Neural progenitor cell (in vitro differentiated cells): ENCODE measurements at places on chromosomes 2 and 18. TPM values are rescaled to one million over a fixed set of nuclear protein-coding genes. Genes with fewer than 3 reads are reported as not detected.

DNA sequence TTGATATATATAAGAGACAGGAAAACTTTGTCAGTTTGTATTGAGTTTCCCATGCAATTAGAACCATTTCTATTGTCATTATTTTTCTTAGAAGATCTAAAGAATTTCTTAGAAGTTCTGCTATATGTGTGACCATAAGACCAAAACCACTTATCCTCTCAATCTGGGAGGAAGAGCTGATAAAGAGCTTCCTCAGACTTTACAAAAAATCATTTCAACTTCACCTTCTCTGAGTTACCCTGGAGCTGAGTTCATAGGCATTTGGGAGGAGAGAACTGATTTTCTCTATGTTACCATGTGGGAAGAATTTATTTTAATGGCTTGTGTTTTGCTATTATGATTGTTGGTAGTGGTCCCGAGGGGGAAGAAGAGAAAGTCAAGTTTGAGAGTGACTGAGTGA, 329.3 kb downstream of the GPD2 start:
- no peak for DNase-seq

GRCh38 chr2:231351648-231352047, 43.9 kb upstream of the B3GNT7 start:
- DNase-seq = no peak

DNA sequence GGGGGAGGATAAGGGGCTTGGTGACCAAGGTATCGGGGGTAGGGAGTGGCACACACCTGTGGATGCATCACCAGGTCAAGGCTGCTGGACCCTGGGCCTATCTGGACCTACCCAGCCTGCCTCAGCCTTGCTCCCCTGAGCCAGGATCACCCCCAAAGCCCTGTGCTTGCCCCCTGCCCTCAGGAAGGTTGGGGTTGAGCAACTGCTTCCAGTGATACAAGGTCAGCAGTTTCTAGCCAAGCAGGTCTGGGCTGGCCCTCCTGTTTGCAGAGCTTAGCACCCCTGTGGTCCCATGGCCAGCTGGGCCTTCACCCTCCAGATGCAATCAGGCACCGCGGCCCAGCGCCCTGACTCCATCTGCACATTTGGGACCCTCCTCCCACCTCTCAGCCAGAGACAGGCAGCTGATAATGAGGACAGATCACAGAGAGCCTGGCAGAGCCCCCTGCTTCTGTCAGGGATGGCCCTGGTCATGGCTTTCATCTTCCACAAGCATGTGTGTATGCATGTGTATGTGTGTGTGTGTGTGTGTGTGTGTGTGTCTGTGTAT, 154.6 kb downstream of the TFCP2L1 start:
- no peak for DNase-seq

- DNase-seq = no peak
These were observed 53.9 kb downstream of the DYNC1I2 start for GRCh38 chr2:171741189-171741588.

GRCh38 chr18:73962256-73962655, 185.4 kb downstream of the FBXO15 start:
- DNase-seq = no peak

GRCh38 chr2:222613715-222614331, 42.1 kb downstream of the FARSB start:
- DNase-seq = peak; percentile 73

GRCh38 chr2:189304360-189304759, 124.8 kb upstream of the COL5A2 start:
- no peak for DNase-seq

DNA sequence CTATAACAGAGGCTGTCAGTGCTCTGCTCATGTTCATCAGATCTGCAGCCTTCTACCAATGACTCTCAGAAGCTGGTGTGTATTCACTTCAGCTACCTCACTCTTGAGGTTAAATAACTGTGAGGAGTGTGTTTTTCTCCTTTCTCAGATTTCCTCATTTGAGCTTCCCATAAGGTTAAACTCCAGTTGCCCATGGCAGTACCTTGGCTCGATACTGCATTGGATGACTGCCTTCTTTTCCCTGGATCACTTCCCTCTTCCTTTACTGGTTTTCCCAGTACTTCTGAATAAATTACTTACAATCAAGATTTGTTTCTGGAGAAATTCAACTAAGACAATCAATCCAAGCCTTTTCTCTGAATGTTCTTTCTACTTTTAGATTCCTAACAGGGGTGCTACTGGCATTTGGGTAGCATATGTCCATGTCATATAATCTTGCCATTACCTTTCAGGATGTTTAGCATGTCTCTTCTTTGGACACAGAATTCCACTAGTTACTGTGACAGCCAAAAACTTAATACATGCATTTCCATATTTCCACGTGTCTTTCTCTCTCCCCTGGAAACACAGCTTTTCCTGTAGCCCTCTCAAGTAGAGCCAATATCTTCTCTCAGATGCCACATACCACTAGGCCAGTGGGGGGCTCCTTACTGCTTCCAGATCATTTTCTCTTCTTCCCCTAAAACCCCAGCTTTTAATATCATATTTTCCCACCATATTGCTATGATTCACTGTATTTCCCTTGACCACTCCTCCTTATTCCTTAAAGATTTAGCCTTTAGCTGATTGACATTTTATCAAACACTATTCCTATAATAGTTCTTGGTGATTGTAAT, 15.0 kb upstream of the SPOPL start:
- DNase-seq = no peak

The IL1R1 gene
- total RNA-seq = 0.34 and 1.7 TPM in 2 replicates

- DNase-seq = no peak
These were observed 1744.3 kb upstream of the PIK3C3 start for GRCh38 chr18:40210696-40211095.

The POTEI gene
- 1.8 and 2.4 TPM in 2 replicates for total RNA-seq

The DSG4 gene
- not detected in 2 replicates for total RNA-seq

The TEX44 gene
- not detected in 2 replicates for total RNA-seq

The CRYBA2 gene
- not detected in 2 replicates for total RNA-seq

DNA sequence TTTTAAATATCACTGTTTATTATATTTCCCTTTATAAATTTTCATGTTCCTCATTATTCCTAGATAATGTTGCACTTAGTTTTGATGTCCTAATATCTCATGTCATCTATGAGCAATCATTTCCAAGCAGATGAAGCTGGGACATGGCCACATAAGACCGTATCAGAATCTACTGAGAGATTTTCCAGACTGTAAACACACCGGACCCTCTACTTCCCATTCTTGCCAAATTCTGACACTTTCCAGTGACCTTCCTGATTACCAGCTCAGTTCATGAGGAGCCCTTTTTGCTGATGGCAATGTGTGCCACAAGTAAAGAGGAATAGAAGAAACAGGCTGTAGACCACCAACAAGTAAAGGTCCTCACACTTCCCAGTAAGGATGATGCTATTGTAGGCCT, 20.3 kb upstream of the PDE1A start:
- DNase-seq = no peak

GRCh38 chr2:79189465-79189864, 29.9 kb upstream of the REG3A start:
- DNase-seq = peak; percentile 87

DNA sequence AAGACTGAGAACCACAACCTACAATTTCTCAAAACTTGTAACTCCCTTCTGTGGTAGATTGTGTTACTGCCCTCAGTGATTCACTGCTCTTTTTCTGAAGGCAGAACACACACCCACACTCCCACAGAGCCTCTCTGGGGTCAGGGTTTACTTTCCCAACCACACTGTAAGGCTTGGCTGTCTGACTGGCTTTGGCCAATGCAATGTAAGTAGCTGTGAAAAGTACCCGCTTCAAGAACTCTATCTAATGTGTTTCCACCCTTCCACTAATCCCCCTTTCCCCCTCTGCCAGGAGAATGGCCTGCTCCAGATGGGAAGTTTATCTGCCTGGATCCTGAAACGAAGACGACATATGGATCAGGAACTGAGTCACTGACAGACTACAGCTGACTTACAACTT, 222.7 kb downstream of the CDH2 start:
- DNase-seq = peak; percentile 22

DNA sequence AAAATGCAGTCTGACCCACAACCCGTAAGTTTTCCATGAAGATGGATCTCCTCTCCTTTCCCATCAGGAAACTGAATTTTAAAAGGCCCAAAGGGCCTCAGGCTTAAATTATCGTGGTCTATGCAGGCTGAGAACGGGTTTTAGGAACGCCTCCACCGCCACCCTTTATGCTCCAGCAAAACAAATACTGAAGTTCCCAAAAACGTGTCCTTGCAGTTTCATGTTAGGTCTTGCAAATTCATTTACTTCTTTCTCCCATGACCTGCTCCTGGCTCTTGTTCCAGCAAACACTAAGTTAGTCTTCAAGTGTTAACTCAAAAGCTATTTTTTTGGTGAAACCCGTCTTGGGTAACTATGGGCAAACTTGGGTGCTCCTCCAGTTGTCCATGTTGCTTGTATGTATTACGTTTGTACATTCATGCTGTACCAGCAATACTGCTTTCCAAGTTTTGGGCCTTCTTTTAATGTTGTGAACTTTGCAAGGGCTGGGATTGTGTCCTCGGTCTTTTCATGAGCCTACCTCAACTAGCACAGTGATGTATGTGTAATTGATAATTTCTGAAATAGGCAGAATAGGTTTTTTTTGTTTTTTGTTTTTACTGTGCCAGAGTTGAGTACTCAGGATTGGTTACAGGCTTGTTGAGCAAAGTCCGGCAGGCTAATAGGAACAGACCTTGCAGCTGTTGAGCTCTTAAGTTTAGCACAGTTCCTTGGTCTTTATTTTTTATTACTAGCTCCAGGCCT, 1.8 kb upstream of the RNF149 start:
- no peak for DNase-seq

DNA sequence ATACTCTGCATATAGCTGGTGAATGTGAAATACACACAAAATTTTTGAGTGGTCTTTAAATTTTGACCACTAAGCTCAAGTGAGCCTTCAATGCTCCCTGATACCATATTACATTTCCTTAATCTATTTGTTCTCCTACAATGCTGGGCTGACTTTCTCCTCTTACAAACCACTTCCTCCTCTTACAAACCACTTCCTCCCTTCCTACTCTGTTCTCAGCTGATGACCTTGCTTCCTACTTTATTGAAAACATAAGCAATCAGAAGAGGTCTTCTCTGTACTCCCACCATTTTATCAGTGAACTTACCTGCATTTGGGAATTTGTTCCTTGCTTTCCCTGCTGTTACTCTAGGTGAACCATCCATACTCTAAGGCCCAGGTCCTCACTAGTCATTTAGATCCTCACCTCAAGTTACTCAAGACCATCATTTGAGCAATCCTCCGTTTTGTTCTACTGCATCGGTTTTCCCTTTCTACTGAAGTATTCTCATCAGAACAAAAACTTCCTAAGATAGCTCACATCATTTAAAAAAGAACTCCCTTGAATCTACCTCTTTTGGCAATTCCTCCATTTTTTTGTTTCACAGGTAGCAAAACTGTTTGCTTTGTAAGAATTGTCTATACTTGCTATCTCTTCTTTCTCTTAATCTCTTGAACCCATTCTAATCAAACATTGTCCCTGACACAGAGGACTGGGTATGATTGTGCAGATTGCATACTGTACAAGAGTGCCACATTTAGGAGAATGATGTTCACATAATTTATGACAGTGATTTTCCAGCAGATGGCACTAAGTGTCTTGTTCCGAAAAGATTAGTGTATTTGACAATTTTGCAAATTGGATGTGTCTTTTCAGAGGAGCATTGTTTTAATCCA, 96.5 kb downstream of the EPB41L5 start:
- DNase-seq = no peak

GRCh38 chr2:217106650-217107014, 246.8 kb upstream of the TNP1 start:
- peak; percentile 38 for DNase-seq

- DNase-seq = peak; percentile 59
These were observed 86.6 kb downstream of the ASB1 start for GRCh38 chr2:238513346-238513745.

The B3GNT7 gene
- total RNA-seq = 0.90 and 1.5 TPM in 2 replicates

The CFAP221 gene
- total RNA-seq = 0.74 and 1.5 TPM in 2 replicates

DNA sequence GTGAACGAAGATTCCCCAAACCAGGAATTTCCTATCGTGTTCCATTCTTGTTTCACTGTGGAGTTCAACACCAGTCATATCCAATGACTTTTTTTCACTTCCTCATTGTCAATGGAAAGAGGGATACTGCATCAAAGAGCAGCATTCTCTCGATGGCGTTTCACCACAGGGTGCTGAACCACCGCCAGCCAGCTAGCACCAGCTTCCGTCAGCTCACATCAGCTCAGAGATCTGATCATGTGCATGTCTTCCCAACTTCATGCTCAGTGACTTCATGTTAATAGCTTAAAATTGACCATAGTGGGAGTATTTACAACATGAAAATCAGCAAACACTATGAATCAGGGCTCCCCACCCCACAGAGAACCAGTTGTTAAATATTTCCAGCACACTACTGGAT, 359.9 kb downstream of the TNS1 start:
- peak; percentile 16 for DNase-seq

GRCh38 chr18:31649978-31650719, 34.2 kb downstream of the B4GALT6 start:
- DNase-seq = no peak

The MTLN gene
- total RNA-seq = 9.9 and 25.2 TPM in 2 replicates

GRCh38 chr2:150732064-150732463, 244.6 kb upstream of the RND3 start:
- DNase-seq = no peak

DNA sequence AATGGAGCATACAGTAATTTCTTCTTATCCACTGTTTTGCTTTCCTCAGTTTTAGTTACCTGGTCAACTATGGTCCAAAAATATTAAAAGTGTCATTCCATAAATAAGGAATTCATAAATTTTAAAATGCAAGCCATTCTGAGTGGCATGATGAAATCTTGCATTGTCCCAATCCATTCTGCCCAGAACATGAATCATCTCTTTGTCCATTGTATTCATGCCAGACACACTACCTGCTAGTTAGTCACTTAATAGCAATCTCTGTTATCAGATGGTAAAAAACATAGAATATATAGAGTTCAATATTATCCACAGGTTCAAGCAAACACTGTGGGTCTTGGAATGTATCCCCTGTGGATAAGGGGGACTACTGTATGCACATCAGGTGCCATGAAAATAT, 872.2 kb upstream of the NXPH2 start:
- no peak for DNase-seq

The ITPRIPL1 gene
- 4.3 and 4.9 TPM in 2 replicates for total RNA-seq

DNA sequence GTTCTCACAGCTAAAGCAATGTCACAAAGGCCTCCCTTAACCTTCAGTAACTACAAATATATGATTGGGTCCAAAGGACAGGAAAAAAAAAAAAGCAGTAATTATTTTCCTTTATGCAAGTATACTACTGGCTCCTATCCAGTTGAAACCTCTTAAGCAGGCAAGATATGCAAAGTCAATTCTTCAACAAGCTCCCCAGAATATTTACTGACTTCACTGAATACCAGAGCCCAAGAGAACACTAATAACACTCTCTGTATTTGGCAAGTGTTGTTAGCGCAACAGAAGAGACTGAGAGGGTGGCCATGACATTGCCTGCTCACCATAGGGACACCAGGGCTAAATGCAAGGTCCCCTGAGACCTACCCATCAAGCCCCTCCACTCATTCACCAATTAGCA, 74.5 kb downstream of the AP1S3 start:
- DNase-seq = no peak

DNA sequence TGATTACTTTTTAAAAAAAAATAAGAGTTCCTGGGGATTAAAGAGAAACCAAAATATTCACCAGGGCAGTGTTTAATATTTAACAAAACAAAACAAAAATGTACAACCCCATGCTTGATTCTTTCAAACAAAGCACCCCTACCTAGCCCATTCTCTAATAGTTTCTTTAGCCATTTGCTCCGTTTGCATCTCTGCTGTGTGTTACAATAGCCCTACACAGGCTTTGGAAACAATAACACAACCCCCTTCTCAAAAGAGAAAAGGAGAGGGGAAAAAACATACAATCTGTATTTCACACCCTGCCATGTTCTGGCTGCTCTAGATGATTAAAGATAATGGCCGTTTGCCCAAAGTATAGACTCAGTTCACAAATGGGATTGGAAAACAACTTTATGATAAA, 302.9 kb downstream of the CPS1 start:
- DNase-seq = peak; percentile 29

The ACMSD gene
- total RNA-seq = not detected in 2 replicates
